Stimulated activated naive CD8-positive, alpha-beta T cell treated with anti-CD3 and anti-CD28 coated beads, Interleukin-15, amount 100 ng/mL, for 72 hours (primary cell): ENCODE measurements at places on chromosomes 5 and 9.

GRCh38 chr5:102153003-102153759 is 142.9 kb downstream of the SLCO4C1 start:
- DNase-seq = no peak

GRCh38 chr9:14939378-14939777 is 29.1 kb upstream of the FREM1 start:
- no peak for DNase-seq

DNA sequence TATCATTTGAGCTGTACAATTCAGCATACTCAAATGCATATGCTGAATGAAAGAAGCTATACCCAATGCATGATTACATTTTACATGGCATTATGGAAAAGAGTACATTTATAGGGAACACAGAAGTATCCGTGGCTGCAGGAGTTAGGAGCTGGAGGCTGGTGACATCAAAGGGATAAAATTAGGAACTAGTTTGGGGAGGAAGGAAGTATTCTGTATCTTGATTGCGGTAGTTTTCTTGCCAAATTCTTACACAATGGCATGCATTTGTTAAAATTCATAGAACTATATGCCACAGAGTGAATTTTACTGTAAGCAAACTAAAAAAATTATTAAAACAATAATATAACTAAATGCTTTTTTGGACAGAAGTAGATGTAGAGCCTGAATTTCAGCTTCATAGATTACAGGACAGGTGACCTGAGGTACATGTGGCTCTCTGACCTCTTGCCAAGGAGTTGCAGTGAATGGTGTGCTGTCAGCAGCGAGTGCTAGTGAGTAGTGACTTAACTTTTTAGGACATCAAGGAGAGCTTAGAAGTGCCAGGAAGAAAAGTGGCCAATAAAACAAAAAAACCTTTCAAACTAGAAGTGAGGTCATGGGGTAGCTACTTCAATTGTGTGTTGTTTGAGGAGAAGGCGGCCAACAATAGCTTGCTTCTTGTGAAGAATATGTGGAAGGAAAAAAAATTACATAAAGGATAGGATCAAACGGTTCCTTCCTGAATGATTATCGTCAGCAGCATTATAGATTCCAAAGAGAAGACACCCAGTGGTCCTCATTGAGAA is 514.9 kb upstream of the CLINT1 start:
- DNase-seq = no peak

GRCh38 chr9:88251903-88252302 is 113.6 kb upstream of the SPATA31C2 start:
- DNase-seq = no peak
